GM23338 (cell line): ENCODE measurements at places on chromosomes 13 and 19.

- H3K4me3 ChIP-seq: peak overlapping the region; percentile 69
- no peaks in the 10 kb centered on the region for H3K27me3 ChIP-seq
- no peak overlapping the region for H3K27ac ChIP-seq
- no peaks in the 10 kb centered on the region for H3K36me3 ChIP-seq
- peaks cover 14% of the 10 kb centered on the region for H3K4me1 ChIP-seq
- DNase-seq: peak; percentile 75
Observed at GRCh38 chr13:99605420-99606323, 104.4 kb downstream of the TM9SF2 start.

GRCh38 chr13:113905018-113905417, 41.1 kb upstream of the GAS6 start:
- H3K4me3 ChIP-seq: no peak overlapping the region
- no peaks in the 10 kb centered on the region for H3K4me1 ChIP-seq
- no peak for DNase-seq
- no peaks in the 10 kb centered on the region for H3K27me3 ChIP-seq

GRCh38 chr13:103066781-103067345, 646 bp upstream of the SLC10A2 start:
- H3K4me3 ChIP-seq: peak overlapping the region; percentile 26
- no peaks in the 10 kb centered on the region for H3K36me3 ChIP-seq
- peak; percentile 5 for DNase-seq
- no peak overlapping the region for H3K27ac ChIP-seq
- H3K4me1 ChIP-seq: peaks cover 41% of the 10 kb centered on the region

DNA sequence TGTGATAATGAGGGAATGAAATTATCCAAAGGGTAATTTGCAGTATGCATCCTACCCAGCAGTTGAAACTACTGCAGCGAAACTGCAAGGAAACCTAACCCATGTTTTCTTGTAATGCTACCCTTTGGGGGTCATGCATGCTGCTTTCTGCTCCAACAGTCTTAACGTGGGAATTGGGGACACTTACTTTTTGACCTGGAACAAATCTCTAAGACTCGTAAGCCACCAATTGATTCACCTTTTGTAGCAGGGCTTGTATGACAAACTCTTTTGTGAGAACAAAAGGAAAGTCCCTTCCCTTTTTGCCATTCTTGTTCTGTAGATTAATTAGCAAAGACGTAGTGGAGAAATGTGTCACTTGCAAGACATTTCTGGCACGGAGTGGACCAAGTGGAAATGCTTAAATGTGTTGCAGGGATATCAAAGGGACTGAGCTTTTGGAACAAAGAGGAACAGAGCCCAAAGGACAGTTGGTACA, 27.4 kb downstream of the LRCH1 start:
- no peak for DNase-seq
- H3K4me3 ChIP-seq: no peak overlapping the region
- no peaks in the 10 kb centered on the region for H3K27me3 ChIP-seq
- H3K36me3 ChIP-seq: no peaks in the 10 kb centered on the region
- H3K4me1 ChIP-seq: peaks cover 17% of the 10 kb centered on the region
- H3K27ac ChIP-seq: no peak overlapping the region

DNA sequence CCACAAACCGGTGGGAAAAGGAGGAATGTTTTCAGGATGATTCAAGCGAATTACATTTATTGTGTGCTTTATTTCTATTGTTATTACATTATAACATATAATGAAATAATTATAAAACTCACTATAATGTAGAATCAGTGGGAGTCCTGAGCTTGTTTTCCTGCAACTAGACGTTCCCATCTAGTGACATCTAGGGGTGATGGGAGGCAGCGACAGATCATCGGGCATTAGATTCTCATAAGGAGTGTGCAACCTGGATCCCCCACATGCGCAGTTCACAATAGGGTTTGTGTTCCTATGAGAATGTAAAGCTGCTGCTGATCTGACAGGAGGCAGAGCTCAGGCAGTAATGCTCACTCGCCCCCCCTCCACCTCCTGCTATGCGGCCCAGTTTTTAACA, 54.5 kb downstream of the SPTBN4 start:
- no peak for DNase-seq
- H3K4me3 ChIP-seq: no peak overlapping the region
- H3K27ac ChIP-seq: no peak overlapping the region
- peaks cover 56% of the 10 kb centered on the region for H3K27me3 ChIP-seq
